RKO (cell line): ENCODE measurements at places on chromosomes 12 and 14.
A peak's percentile ranks its signal among the peaks of the same experiment; 100 is the strongest.

GRCh38 chr12:63929426-63929825 lies 84.9 kb downstream of the SRGAP1 start:
- DNase-seq: no peak

- peak; percentile 83 for DNase-seq
Measured at GRCh38 chr12:57590864-57591781, at the start of gene PIP4K2C. TSS of gene PIP4K2C (plus strand) at chr12:57591192. CDS start at chr12:57591290, 98 bp downstream.

DNA sequence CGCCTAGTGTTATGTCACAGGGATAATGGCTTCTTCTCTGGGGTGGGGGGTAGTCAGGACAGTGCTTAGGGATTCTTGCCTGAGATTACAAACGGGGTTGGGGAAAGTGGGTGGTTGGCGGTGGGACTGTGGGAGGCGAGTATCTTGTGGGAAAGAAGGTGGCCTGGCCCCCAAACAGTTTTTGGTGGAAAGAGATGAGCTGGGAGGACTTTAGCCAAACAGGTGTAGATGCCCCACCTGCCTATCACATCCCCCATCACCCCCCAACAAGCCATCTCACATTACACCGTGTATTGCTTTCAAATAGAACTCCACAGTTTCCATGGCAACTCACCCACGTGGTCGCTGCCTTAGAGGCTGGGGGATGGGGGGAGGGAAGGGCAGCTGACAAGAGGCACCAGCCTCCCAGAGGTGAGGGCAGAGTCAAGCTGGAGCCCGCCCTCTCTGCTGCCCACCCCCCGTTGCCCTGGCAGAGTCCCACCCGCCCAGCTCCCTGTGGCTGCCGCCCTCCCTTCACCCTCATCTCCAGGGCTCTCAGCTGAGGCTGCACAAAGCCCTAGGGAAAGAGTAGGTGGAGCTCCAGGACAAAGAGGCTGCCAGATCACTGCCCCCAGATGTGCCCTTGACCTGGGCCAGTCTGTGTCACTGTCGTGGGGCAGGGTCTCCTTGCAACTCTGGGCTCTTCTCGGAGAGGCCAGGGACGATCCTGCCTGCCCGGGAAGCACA lies 98.3 kb downstream of the LRRC74A start:
- no peak for DNase-seq

GRCh38 chr12:88784166-88784565 lies 203.9 kb upstream of the KITLG start:
- DNase-seq: no peak
